ENCODE measurements at places on chromosomes 2 and 18. TPM values are rescaled to one million over a fixed set of nuclear protein-coding genes. Genes with fewer than 3 reads are reported as not detected.

SPHKAP gene
- 2.2 TPM for total RNA-seq

OXER1 gene
- total RNA-seq = 1.3 TPM

MCEE gene
- total RNA-seq = 25.1 TPM

NEB gene
- 1.3 TPM for total RNA-seq

FAM124B gene
- not detected for total RNA-seq

MAL gene
- 95.5 TPM for total RNA-seq

DNA sequence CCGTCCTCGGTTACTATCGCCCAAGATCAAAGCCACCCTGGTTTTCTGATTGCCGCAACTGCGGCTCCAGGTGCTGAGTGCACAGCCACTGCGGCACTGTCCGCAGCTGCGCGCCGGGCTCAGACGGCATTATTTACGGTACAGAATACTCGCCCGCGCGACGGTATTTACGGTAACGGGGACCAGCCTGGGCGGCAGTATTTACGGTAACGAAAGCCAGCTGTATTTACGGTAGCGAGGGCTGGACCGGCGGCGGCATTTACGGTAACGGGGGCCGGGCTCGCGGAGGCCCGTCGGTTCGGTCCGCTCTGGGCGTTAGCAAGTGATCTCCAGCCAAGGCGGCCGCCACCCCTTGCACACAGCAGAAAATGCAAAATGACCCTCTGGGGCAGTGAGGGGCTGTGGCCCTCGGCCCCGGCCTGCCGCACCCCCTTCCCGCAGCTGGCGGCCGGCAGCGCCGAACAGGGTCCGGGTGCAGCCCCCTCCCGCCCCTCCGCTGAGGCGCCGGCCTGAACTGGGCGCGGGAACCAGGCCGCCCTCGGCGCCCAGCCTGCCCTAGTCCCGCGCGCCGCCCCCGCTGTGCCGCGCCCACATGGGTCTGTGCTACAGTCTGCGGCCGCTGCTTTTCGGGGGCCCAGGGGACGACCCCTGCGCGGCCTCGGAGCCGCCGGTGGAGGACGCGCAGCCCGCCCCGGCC, at the start of gene GNAL:
Gene GNAL (plus strand): TSS at position 293 of the 697 bp plus-strand sequence. CDS start 300 bp downstream, at position 593.
- no peaks in the 10 kb centered on the region for H3K36me3 ChIP-seq
- DNase-seq = peak; percentile 92
- H3K27ac ChIP-seq = peak within 1 kb of the TSS; percentile 49
- H3K4me3 ChIP-seq = peak within 1 kb of the TSS; percentile 88

DNA sequence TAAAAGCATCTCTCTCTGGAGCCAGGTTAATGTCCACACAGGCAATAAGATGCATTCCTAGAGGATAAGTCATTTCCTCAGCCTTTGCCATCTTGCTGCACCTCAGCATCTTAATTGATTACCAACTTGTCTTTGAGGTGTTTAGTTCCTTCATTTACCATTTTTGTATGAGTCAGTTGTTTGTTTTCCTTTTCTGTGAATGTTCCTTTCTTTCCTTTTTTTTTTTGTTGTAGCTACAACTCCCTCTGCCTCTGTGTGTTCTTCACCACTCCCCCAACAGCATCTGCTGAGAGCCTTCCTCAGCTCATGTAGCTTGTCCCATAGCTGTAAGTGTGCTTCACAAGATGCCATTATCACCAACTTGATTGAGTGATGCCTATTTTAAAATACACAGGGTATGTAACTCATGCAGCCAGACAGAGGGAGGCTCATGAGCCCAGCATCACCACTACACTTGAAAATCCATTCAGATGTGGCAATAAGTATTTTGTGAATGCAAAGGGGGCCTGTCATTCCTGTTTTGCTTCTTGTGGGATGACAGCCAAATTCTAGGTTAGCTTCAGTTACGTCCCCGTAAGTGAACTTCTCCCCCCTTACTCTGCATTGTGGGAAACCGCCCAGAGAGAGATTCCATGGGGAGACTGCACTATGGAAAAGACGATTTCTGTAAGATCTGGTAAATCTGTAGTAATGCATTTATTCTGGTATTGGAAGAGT, 315.9 kb upstream of the ZEB2 start:
- no peak overlapping the region for H3K4me3 ChIP-seq
- DNase-seq = no peak
- H3K27me3 ChIP-seq = no peaks in the 10 kb centered on the region
- H3K27ac ChIP-seq = no peak overlapping the region
- H3K4me1 ChIP-seq = no peaks in the 10 kb centered on the region

DNA sequence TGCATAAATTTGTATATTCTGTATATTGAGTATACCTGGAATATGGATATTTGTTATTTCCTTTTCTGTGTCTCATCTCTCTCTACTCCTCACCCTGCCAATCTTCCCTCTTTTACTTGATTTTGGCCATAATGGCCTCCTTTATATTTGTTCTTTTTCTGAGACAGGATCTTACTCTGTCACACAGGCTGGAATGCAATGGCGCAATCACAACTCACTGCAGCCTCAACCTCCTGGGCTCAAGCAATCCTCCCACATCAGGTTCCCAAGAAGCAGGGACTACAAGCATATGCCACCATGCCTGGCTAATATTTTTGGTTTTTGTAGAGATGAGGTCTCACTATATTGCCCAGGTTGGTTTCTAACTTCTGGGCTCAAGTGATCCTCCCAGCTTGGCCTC, 30.5 kb downstream of the PREPL start:
- H3K27ac ChIP-seq = no peak overlapping the region
- peaks cover 23% of the 10 kb centered on the region for H3K4me1 ChIP-seq
- no peak overlapping the region for H3K4me3 ChIP-seq
- H3K36me3 ChIP-seq = peaks cover 81% of the 10 kb centered on the region
- DNase-seq = no peak

DNA sequence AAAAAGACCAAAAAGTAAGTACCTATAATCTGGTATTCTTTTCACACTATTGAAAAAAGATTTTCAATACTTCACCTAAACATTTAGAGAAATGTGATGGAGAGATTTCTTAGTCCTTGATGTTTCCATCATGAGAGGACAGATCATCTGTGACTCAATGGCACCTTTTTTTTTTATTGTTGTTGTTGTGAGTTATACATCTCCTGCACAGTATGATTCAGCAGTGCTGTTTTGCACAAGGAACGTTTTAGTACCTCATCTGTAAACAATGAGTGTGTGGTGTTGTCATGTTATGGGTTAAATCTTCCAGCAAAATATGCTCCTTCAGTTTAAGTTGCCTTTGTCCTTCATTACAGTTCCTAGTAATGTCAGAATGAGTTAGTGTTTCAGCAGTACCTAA, 2.2 kb downstream of the KIAA1328 start:
- peaks cover 42% of the 10 kb centered on the region for H3K4me1 ChIP-seq
- no peak overlapping the region for H3K4me3 ChIP-seq
- H3K36me3 ChIP-seq = no peaks in the 10 kb centered on the region

- H3K27ac ChIP-seq = peak overlapping the region; percentile 39
- H3K4me3 ChIP-seq = no peak overlapping the region
- H3K4me1 ChIP-seq = peaks cover 16% of the 10 kb centered on the region
- no peaks in the 10 kb centered on the region for H3K36me3 ChIP-seq
These were observed 62.9 kb downstream of the RPL31 start for GRCh38 chr2:101064868-101065549.

DNA sequence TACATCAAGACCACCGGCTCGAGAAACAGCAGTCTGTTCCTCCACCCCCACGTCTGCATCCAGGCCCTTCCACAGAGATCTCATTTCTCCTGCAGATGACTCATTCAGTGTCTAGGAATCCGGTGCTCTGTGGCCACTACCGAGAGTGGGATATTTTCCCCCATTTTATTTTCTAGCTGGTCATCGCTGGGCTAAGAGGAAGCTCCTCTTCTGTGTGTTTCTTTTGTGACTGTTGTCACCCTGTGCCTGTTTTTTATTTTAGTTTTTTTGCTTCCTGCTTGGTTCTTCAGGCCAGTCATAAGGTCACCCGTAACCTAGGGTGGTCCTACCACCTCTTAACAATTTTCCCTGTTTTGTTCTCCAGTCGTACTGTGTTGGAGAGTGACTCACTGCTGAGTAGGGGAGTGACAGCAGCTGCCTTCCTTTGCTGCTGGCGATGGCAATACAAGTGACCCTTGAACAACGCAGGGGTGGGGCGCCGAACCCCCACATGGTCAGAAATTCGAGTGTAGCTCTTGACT, 6.7 kb downstream of the RAMP1 start:
- H3K36me3 ChIP-seq = no peaks in the 10 kb centered on the region
- H3K27ac ChIP-seq = peak overlapping the region; percentile 91
- H3K27me3 ChIP-seq = no peaks in the 10 kb centered on the region
- H3K4me3 ChIP-seq = no peak overlapping the region

DNA sequence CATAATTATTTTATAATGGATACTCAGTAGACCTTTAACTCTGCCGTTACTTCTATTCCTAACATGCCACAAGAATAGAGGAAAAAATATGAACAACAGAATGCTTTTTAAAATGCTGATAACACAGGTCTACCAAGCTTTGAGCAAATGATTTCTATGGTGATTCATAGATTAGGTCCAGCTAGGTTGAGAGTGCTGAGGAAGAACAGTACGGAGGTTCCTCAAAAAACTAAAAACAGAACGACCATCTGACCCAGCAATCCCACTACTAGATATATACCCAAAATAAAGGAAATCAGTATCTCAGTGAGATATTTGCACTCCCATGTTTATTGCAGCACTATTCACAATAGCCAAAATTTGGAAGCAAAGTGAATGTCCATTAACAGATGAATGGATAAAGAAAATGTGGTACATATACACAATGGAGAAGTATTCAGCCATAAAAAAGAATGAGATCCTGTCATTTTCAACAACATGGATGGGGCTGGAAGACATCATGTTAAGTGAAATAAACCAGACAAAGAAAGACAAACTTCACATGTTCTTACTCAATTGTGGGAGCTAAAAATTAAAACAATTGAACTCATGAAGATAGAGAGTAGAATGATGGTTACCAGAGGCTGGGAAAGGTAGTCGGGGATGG, 111.6 kb upstream of the SERTAD2 start:
- H3K4me3 ChIP-seq = no peak overlapping the region
- no peak overlapping the region for H3K27ac ChIP-seq
- DNase-seq = no peak

GRCh38 chr18:75070625-75071483, 138.1 kb downstream of the PTGR3 start:
- no peaks in the 10 kb centered on the region for H3K27me3 ChIP-seq
- DNase-seq = peak; percentile 42
- H3K27ac ChIP-seq = peak overlapping the region; percentile 33
- peaks cover 9% of the 10 kb centered on the region for H3K4me1 ChIP-seq
- H3K36me3 ChIP-seq = no peaks in the 10 kb centered on the region
- peak overlapping the region; percentile 13 for H3K4me3 ChIP-seq

GRCh38 chr2:184598002-184598315, 370 bp upstream of the ZNF804A start:
- peaks cover 12% of the 10 kb centered on the region for H3K4me1 ChIP-seq
- H3K27me3 ChIP-seq = no peaks in the 10 kb centered on the region
- H3K36me3 ChIP-seq = no peaks in the 10 kb centered on the region

DNA sequence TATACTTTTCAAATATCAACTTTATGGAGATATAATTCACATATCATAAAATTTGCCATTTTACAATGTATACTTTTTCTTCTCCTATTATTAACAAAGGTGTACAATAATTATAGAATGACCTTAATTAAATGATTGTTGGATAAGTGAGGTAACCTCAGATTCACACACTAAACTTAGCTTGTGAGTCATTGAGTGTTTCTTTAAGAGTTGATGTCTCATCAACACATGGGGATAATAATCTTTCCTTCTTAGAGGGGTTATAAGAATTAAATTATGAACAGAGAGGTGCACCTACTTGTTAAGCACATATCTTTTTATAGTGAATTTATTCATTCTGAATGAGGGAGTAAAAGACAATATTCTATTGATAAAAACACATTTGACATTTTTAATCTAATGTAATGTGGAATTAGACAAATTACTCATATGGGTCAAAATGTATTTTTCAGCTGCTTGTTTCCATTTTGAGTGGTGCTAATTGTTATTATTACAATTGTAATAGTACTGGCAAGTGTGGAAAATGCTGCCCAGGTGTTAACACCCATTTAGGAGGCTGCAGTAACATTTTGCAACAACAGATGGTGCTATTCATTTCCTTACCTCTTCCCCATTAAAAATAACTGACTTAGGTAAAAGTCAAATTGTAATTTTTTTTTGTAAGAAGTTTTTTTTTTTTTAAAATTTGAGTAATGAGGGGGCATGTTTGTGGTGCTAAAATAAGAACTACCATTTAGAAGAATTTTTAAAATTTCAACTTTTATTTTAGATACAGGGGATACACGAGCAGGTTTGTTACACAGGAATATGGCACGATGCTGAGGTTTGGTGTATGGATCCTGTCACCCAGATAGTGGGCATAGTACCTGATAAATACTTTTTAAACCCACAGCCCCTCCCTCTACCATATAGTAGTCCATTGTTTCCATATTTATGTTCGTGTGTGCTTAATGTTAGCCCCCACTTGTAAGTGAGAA, 32.1 kb upstream of the DYNAP start:
- no peak overlapping the region for H3K4me3 ChIP-seq
- no peaks in the 10 kb centered on the region for H3K4me1 ChIP-seq
- H3K27me3 ChIP-seq = no peaks in the 10 kb centered on the region
- no peak overlapping the region for H3K27ac ChIP-seq

GRCh38 chr2:161139098-161139987, 20.9 kb upstream of the TANK start:
- H3K27ac ChIP-seq = no peak overlapping the region
- H3K4me1 ChIP-seq = peaks cover 44% of the 10 kb centered on the region
- no peaks in the 10 kb centered on the region for H3K27me3 ChIP-seq
- DNase-seq = no peak

DNA sequence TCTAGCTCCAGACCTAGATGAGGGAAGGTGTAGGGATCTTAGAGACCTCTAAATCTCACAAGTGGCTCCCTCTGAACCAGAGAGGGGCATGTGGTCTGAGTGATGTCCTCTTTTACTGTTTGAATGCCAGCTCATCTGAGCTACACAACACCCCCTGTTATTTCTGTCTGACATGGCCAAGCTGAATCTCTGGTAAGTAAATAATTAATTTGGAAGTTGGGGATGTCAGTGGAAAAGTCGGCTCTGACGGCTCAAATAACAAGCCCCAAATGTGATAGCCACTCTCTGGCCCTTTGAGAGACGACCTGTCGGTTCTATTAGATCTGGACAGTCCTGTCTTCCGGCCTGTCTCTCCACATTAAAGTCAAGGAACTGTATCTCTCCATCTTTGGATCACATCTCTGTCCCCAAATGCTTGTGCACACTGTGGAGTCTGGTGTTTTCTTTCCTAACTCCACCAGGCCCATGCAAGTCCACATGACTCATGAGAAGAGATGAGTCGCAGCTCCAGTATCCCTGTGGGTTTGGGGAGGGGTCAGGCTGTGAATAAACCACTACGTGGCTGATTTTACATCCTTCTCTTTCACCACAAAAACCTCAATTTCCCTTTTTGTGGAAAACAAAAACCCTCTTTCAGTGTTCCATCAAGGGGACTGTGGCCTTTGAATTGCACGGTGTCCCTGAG, 52.5 kb downstream of the SETBP1 start:
- no peak overlapping the region for H3K4me3 ChIP-seq
- no peak overlapping the region for H3K27ac ChIP-seq
- H3K27me3 ChIP-seq = no peaks in the 10 kb centered on the region
- H3K4me1 ChIP-seq = peaks cover 59% of the 10 kb centered on the region
